ENCODE measurements at places on chromosomes 2 and 18. TPM values are rescaled to one million over a fixed set of nuclear protein-coding genes. Genes with fewer than 3 reads are reported as not detected.

Gene EFHD1
- total RNA-seq: not detected

Gene RAB6C
- total RNA-seq: not detected

Gene GAL3ST2
- 0.18 TPM for total RNA-seq

Gene SCG2
- 3.3 TPM for total RNA-seq

Gene HRH4
- under 0.01 TPM for total RNA-seq

Gene MRPL19
- 33.3 TPM for total RNA-seq

Gene ZNF2
- total RNA-seq: 9.8 TPM

Gene CDH19
- not detected for total RNA-seq

Gene CD207
- total RNA-seq: not detected

Gene IL36RN
- 0.09 TPM for total RNA-seq

Gene IL18RAP
- not detected for total RNA-seq

Gene RAB31
- 51.2 TPM for total RNA-seq

Gene TANC1
- 16.3 TPM for total RNA-seq

Gene CCDC85A
- total RNA-seq: 0.09 TPM

Gene TMEM37
- total RNA-seq: 0.37 TPM

Gene ALLC
- not detected for total RNA-seq

Gene KRTCAP3
- total RNA-seq: 0.18 TPM
